ENCODE measurements at places on chromosomes 6 and 20. TPM values are rescaled to one million over a fixed set of nuclear protein-coding genes. Genes with fewer than 3 reads are reported as not detected.
A peak's percentile ranks its signal among the peaks of the same experiment; 100 is the strongest.

DNA sequence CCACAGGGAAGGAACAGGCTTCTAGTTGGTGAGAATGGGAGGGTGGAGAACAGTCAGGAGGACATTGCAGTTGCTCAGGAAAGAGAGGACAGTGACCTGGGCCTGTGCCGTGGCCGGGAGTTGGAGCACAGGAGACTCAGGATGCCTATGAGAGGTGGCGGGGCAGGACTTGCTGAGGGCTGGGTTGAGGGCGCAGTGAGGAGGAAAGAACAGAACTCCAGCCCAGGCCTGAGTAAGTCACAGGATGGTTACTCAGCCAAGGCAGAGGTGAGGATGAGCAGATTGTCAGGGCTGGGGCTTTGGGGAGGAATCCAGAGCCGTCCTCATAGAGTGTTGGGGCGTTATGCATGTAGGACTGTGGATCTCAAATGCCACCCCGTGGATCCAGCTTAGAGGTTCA is 21.2 kb downstream of the CST4 start:
- no peaks in the 10 kb centered on the region for H3K27me3 ChIP-seq
- H3K4me1 ChIP-seq = no peaks in the 10 kb centered on the region
- peak; percentile 36 for DNase-seq
- no peaks in the 10 kb centered on the region for H3K36me3 ChIP-seq

DNA sequence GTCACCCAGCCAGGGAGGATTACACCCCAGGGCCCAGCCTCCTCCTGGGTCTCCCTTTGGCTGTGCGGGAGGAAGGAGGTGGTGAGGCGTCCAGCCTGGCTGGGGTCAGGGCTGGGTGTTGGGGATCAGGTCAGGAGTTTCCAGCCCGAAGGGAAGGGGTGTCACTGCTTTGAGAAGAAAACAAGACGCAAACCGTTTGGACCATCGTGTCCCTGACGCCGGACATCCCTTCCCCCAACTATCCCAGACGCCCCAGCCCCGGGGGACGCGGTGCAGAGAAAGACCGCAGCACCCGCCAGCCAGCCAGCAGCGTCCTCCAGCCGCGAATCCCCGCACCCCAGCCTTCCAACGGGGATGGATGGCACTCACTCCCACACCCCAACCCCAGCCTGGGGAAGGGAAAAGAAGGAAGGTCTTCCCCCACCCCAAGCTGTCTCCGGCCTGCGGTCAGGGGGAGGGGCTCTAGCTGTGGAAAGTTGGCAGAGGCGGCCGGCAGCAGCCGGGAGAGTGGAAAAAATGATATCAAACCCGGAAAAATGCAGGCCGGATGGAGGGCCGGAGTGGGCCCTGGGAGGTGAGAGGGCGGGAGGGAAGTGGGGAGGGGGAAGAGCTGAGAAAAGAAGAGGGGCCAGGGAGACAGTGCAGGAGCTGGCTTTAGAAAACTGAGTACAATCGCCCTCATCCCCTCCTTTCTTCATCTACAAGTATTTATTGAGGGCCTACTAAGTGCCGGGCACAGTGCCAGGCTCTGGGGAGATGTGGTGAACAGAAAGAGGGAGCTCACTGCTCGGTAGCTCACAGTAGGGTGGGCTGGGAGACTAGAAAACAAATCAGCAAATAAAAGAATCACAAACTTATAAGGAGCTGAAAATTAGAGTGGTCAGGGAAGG is 10.6 kb downstream of the REM1 start:
- no peaks in the 10 kb centered on the region for H3K36me3 ChIP-seq
- no peaks in the 10 kb centered on the region for H3K27me3 ChIP-seq
- DNase-seq = no peak
- H3K27ac ChIP-seq = no peak overlapping the region
- H3K4me1 ChIP-seq = no peaks in the 10 kb centered on the region

Gene SLC22A2
- total RNA-seq = 0.64 TPM

Gene MYLIP
- 32.1 TPM for total RNA-seq

Gene TNXB
- 9.3 TPM for total RNA-seq

DNA sequence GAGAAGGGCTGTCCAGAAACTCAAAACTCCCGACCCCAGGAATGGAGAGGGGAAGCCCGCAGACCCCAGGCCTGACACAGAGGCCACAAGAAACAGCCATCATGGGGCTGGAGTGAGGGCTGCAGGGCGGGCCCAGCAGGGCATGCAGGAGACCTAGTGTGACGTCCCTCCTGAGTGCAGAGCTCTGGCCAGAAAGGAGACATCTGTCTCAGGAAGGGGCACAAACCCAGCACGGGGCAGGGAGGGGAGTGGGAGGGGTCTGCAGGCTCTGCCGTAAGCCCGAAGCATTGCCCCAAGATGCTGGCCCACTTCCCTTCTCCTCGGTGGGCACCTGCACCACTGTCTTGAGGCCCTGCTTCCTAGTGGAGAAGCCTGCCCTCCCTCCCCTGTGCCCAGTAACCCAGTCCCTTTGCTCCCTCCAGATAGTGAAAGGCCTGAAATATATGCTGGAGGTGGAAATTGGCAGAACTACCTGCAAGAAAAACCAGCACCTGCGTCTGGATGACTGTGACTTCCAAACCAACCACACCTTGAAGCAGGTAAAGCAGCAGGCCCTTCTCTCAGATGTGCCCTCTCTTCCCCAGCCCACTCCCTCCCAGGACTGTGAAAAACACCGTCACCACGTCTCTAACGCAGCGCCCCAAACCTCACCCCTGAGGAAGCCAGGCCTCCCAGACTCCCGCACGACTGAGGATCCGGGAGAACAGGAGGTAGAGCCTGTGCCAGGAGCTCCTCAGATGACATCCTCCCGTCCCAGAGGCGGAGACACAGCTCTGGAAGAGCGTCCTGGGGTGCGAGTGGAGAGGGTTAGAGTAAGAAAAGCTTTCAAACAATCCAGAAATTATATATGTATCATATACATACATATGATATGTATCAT is 9.7 kb downstream of the CST7 start:
- H3K27ac ChIP-seq = no peak overlapping the region
- no peak overlapping the region for H3K4me3 ChIP-seq
- no peaks in the 10 kb centered on the region for H3K27me3 ChIP-seq

DNA sequence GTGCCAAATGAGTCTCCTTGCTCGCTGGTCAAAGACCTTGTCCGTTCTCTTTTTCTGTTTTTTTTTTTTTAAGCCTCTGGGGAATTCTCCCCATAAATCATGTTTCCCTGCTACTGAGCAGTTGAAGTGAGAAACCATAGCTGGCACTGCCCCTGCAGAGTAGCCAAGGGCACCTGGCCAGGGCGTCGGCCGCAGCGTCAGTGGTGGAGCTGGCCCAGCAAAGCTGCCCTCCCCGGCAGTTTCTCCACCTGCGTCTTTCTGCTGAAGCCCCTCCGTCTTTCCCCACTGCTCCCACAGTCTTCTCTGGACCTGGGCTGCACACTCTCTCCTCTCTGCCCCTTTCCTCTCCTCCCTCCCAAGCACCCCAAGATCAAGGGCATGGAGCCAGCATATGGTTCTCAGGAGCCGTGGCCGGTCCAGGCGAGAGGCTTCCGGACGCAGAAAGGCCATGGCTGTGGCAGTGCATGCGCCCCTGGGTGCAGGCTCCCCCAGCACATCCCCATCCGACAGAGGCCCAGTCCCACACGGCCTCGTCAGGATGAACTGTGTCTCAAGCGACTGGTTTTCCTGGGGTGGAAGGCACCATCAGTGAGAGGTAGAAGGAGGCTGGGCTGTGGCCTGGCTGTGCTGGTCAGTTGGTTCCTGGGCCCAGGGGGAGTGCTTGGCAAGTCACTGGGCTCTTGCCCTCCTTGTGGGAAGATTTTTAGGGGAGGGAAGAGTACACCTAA is 218.1 kb downstream of the ERMARD start:
- H3K27ac ChIP-seq = no peak overlapping the region
- DNase-seq = peak; percentile 26
- H3K27me3 ChIP-seq = no peaks in the 10 kb centered on the region
- H3K36me3 ChIP-seq = no peaks in the 10 kb centered on the region
- H3K4me1 ChIP-seq = no peaks in the 10 kb centered on the region

DNA sequence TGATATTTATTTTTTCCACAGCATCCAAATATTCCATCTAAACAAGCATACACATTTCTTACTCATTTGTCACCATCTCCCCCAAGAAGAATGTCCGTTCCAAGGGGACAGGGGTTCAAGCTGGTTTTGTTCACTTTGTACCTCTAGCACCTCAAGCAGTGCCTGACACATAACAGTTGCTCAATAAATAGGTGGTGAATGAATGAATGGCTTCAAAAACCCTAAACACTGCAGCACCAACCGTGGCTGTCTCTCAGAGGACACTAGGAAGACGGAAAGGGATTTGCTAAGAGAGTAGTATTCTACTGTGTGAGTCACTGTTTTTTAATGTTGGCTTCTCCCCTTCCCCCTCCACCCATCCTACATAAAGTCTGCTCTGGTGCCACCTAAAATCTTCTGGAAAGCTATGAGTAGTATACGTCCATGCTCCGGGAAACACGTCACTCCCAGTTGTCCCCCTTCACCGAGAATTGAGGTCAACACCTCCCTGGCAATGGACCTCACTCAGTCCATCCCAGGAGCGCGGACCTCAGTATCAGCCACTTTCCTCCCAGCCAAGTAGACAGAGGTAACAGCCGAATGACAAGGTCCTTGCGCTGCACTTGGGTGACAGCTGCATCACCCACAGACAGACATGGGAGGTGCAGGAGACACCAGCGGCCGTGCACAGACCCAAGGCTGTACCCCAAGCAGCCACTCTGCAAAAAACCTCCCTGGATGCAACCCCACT is 107.4 kb downstream of the PREX1 start:
- no peak overlapping the region for H3K27ac ChIP-seq
- H3K4me3 ChIP-seq = no peak overlapping the region
- DNase-seq = no peak
- H3K4me1 ChIP-seq = peaks cover 10% of the 10 kb centered on the region
- peaks cover 46% of the 10 kb centered on the region for H3K36me3 ChIP-seq
- no peaks in the 10 kb centered on the region for H3K27me3 ChIP-seq

DNA sequence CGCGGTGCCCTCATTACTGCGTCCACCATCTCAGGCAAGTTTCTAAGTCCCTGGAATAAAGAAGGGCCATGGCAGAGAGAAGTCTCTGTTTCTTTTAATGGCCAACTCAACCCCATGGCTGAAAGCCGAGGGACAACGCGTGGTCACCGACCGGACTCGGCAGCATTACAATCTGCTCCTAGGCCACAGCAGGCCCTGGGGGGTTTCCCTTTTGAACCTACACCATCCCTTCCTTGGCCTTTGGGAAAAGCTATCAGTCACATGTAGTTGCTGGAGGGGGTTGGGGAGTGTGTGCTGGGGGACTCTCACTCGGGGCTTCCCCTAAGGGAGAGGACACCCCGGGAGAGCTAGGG is 11.1 kb upstream of the FAM83C start:
- no peak overlapping the region for H3K27ac ChIP-seq
- DNase-seq = no peak
- peaks cover 27% of the 10 kb centered on the region for H3K36me3 ChIP-seq
- no peak overlapping the region for H3K4me3 ChIP-seq
- peaks cover 4% of the 10 kb centered on the region for H3K4me1 ChIP-seq

- H3K4me3 ChIP-seq = no peak overlapping the region
- H3K27ac ChIP-seq = no peak overlapping the region
- H3K4me1 ChIP-seq = peaks cover 2% of the 10 kb centered on the region
- no peaks in the 10 kb centered on the region for H3K27me3 ChIP-seq
- DNase-seq = peak; percentile 55
- H3K36me3 ChIP-seq = peaks cover 9% of the 10 kb centered on the region
These were observed 74.6 kb downstream of the SAMD3 start for GRCh38 chr6:130148181-130148580.

GRCh38 chr6:8110117-8110721 is 7.9 kb upstream of the EEF1E1 start:
- no peak for DNase-seq
- H3K36me3 ChIP-seq = no peaks in the 10 kb centered on the region
- H3K4me3 ChIP-seq = no peak overlapping the region
- H3K27ac ChIP-seq = no peak overlapping the region

Gene LGSN
- total RNA-seq = not detected

Gene PCSK2
- 3.5 TPM for total RNA-seq

DNA sequence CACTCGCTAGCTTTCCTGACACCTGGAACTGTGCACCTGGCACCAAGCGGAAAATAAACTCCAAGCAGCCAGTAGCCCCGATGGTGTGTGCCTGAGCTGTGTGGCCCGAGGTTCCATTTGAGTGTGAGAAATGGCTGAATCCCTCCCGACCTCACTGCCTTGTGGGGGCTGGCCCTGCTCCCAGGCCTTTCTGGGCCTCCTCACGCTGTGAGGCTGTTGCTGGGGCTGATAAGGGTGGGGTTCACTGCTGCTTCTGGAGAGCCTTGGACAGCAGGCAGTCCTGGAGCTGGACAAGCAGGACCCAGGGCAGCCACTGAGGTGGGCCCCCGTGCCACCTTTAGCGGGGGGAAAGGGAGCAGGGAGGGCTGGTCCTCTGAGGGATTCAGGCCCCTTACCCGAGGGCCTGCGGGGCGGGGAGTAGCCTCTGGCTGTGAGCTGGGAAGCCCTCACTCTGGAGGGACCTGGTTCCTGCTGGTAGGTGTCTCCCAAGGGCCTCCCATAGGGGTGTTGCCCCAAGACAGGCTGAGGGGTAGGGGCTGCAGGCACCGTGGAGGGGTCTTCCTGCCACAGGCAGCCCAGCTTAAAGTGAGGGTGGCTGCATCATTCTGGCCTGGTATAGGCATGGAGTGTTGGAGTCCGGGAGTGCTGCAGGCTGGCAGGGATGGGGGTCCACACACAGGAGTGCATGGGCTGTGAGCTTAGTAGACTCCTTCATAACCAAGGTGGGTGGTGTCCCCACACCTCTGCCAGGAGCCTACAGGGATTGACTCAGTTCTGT is 1.7 kb downstream of the PPDPF start:
- peaks cover 5% of the 10 kb centered on the region for H3K27me3 ChIP-seq
- H3K4me3 ChIP-seq = peak overlapping the region; percentile 66
- H3K27ac ChIP-seq = no peak overlapping the region
- DNase-seq = peak; percentile 28
- no peaks in the 10 kb centered on the region for H3K4me1 ChIP-seq

DNA sequence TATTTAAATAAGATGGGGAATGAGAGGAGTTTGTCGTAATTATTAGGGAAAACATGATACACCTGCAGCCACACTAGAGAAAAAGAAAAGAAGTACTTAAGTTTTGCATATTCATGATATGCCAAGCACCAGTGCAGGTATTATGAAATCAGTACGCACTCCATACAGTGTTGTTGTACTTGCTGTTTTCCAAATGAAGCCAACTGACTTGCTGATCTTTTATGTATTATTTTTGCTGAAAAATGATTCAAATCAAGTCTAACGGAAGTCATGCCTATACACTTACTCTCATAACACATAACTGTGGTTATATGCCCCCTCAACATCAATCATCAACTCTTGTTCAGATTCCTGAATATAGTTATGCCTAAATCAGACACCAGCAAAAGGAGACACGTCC is 584.9 kb upstream of the EYS start:
- H3K4me3 ChIP-seq = no peak overlapping the region
- no peak for DNase-seq
- H3K36me3 ChIP-seq = no peaks in the 10 kb centered on the region
- peaks cover 3% of the 10 kb centered on the region for H3K4me1 ChIP-seq
- no peak overlapping the region for H3K27ac ChIP-seq
